CD4-positive, alpha-beta T cell treated with Interferon alpha-2 for 1 hour (primary cell): ENCODE measurements at places on chromosomes 1 and 21.

- no peak for DNase-seq
Measured at GRCh38 chr1:21254335-21254951, 35.8 kb downstream of the ECE1 start.

- no peak for DNase-seq
Measured at GRCh38 chr1:176811511-176812288, 348.7 kb downstream of the PAPPA2 start.

DNA sequence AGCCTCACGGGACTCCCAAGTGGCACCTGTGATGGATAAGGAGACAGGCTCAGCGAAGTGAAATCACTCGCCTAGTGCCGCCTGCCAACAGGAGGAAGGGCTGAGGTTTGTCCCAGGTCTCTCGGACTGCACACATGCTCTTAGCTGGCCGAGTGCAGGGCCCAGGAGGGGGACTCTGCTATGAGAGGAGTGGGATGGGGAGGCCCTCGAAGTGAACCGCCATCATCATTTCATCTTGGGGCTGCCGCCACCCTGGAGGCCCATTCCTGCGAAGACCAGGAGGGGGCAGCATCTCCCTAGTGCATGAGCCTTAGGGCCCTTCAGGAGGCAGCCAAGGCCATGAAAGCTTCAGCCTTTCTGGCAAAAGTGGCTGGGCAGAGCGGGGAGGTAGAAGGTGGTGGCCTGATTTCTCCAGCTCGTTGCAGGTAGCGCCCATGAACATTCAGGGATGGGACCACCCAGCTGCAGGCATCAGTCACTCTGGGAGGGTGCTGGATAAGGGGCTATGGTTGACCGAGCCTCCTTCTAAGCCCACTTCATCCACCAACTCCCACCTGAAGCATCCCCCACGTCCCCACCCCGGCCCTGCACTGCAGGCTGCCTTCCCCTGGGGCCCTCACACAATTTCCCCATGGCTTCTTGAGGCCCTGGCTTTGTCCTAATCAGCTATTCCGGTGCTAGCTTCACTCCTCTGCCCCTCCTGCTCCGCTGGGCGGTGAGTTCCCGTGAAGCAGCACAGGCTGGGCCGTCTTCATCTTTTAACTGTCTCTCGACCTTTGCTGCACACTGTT lies 17.2 kb upstream of the RASSF5 start:
- DNase-seq = peak; percentile 55

GRCh38 chr1:31327381-31327780 lies 30.5 kb downstream of the ZCCHC17 start:
- DNase-seq = no peak

GRCh38 chr1:205306929-205307566 lies 14.5 kb downstream of the NUAK2 start:
- no peak for DNase-seq

- DNase-seq = no peak
Measured at GRCh38 chr1:240111558-240111957, 19.9 kb downstream of the FMN2 start.

DNA sequence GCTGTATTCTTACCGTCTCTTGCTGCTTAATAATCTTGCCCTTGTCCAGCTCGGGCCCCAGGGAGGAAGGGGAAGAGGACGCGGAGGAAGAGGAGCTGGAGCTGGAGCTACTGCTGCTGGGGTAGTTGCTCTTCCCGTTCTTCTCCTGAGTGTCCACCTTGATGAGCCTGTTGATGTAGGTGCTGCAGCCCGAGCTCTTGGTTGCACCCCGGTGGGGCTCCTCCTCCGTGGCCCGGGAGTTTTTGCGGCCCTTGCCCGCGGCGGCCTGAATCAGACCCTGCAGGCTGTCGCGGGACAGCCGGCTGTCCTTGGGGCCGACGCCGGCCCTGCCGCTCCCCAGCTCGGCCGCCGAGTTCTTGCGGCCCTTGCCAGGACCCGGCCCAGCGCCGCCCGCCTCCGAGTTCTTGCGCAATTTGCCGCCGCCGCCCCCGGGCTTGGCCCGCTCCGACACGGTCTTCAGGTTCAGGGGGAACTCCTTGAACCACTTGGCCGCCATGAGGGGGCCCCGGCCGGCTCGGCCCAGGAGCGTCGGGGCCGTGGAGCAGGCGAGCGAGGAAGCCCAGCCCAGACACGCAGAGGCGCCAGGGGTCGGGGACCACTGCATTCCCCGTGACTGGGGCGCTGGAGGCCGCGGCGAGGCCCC lies 475 bp upstream of the TDRD10 start:
- DNase-seq = no peak

- DNase-seq = no peak
Measured at GRCh38 chr1:220828179-220828490, 41.4 kb downstream of the MTARC1 start.

DNA sequence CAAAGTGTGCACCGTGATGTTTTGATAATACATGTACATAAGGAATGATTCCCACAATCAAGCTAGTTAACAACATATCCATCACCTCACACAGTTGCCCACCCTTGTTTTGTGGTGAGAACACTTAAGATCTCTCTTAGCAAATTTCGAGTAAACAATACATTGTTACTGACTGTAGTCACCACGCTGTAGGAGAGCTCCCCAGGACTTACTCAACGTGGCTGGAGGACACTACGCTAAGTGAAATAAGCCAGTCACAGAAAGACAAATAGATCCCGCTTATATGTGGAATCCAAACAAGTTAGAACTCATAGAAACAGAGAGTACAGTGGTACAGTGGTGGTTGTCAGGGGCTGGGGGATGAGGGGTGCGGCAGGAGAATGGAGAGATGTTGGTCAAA lies 24.8 kb downstream of the GPR137B start:
- no peak for DNase-seq

DNA sequence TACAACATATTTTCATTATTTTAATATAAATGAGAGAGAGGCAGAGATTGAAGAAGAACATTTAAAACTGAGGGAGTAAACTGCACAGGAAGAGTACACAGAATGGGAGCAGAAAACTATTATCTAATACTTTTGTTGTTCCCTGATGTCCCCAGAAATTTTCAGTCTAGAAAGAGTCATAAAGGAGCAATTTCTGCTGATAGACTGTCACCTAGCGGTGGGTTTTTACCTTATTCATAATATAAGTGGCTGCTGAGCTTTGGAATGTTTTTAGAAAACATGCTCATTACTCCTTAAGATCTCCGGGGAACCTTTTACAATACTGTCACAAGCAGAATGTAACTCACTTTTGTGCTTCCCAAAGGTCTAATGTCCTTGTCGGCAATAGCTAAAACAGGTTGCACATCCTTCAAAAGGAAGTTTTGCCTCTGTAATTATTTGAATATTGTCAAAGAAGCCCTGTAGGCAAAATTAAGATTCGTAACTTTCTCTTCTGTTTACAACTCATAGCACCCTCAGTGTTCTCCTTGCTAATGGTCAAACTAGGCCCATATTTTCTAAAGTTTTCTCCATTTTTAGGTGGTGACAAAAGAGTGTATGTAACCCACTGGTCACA lies 4.9 kb upstream of the NPL start:
- DNase-seq = peak; percentile 66

GRCh38 chr1:200869376-200869752 lies 3.4 kb upstream of the GPR25 start:
- DNase-seq = no peak

DNA sequence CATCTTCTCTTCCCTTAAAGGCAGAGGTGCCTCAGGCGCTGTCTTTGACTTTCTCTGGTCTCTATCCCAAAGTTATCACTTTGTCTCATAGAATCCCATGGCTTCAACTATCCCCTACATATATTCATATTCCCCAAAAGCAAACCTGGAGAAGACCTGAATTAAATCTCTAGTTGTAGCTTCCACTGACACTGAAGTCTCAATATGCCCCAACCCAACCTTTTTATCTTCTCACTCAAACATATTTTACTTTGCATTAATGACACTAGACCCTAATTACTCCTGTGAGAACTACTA lies 354.5 kb upstream of the DUSP10 start:
- DNase-seq = no peak

DNA sequence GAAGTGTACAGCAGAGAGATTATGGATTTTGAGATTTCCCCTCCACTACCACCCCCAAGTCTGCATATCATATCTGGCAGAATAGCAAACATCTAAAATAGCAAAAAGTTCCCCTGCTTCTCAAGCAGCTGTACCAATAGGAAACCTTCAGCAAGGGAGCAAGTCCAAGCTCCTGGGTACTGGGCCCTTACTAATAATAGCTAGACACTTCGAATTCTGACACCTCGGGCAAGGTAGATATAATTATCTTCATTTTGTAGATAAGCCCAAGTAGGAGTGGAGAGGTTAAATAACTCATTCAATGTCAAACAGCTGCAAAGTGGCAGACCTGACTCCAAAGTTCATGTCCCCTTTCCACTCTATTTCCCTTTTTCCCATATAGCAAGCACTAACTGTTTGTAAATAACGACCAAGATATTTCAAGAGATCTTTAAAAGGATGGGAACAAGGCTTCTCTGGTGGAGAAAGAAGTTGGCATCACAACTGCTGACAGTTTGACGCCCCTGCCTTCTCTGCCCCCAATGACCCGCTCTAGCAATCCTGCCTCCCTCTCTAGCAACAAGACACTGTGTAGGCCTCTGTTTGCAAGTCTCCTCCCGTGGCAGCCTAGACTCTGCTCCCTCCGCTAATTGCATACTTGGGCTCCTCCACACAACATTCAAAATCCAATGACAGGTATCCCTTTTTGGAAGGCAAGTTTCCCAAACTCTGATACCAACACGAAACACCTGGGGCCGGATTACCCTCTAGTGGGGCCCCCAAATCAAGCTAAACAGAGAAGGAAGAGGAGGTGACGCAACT lies 18.7 kb upstream of the ADAR start:
- no peak for DNase-seq

- peak; percentile 51 for DNase-seq
Measured at GRCh38 chr1:66335125-66335524, 198.8 kb upstream of the SGIP1 start.

GRCh38 chr1:169117599-169117998 lies 11.1 kb downstream of the ATP1B1 start:
- no peak for DNase-seq

DNA sequence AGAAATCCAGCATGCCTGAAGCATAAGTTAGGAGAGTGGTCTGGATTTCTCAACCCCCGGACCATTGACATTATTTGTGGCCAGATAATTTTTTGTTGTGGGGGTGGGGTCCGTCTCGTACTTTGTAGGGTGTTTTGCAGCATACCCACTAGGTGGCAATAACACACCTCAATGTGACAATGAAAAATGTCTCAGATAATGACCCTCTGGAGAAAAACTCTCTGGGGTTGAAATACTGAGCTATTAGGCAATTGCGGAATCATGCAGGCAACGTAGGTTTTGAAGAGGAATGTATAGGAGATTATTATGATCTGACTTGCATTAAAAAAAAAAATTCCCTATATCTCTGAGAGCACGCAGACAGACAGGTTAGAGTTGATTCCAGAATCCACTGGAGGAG lies 25.3 kb upstream of the RRP15 start:
- DNase-seq = peak; percentile 9

DNA sequence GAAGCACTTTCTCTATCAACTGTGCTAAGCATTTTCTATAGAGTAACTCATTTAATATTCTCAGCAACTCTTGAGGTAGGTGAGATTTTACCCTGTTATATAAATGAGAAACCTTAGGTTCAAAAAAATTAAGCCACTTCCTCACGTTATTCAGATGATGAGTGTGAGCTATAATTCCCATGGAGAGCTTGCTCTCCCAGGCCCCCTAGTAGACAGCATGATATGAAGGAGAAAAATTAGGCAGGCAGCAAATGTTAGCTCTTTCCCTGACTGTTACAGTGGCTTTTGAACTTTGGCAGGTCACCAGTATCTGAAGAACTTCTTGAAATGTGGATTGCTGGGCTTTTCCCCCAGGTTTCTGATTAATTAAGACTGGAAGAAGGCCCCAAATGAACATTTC lies 753.1 kb downstream of the NCAM2 start:
- no peak for DNase-seq

- no peak for DNase-seq
Measured at GRCh38 chr1:197268012-197268411, at the start of gene CRB1. Gene CRB1 (plus strand): TSS chr1:197268252. CDS start chr1:197268413, 161 bp downstream.

DNA sequence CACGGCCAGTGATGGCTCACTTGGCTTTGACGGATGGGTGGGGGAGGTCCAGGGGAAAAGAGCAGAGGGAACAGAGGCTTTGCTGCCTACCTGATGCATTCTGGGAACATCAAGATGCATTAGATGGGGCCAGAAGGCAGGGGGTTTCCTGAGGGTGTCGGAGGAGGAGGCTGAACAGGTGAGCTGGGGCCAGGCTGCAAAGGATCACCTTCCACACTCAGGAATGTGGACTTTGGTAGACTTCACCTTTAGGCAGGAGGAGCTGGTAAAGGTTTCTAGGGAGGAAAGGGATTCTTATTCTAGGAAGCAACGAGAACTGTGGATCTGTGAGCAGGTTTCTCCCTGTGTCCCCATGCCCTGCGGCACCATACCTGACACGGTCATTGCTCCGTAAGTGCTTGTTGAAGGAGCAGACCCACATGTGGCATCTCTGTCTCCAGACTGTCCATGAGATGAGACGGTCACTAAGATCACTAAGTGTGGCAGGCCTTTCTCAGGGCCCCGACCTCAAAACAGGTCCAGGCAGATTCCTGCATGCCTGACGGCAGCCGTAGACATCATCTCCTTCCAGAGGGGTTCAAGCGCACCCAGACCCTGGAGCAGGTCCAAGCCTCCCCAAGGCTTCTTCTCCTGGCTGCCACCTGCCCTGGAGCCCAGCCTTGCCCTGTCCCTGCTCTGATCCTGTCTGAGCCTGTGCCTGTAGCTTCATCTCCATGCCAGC lies 89.1 kb upstream of the SLC25A33 start:
- DNase-seq = no peak
